Chondrocyte (in vitro differentiated cells): ENCODE measurements at places on chromosomes 16 and 17.

DNA sequence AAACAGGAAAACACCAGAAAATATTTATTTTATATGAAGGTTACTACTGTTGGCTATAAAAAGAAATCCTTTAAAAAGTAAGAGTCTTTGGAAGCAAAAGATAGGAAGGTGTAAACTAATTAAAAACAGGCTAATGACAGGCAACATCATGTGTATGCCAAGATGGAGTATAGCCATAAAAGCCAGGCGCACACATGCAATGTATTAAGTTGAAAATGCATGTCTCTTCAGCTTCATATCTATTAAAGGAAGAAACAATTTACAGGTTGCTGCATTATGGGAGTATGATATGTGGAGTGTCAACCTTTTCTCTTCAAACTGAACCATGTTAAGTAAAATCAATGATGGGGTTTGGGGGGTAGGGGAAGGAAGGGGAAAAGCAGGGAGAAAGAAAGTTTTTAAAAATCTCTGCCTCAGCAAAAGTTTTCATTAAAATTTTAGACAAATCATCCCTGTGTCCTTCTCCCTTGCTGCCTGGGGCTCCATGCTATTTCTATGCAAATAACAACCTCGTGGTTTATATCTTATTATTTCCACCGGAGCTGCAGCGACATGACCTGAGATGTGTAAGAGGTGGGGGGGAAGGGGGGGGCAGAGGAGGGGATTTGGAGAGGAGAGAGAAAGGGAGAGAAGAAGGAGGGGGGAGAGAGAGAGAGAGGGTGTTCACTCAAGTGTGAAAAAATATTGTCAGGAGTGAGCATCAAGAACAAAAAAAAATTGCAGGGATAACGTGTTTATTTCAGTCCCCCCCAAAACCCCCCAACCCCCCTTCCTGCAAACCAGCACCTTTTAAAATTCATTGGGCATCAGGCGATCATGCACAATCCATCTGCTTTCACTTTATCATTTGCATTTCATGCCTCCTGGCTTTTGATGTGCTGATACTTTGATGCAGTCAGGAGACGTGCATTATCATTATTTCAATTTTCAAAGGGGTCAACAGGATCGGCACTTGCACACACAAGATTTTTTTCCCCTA is 197.6 kb downstream of the AATF start:
- no peak for DNase-seq

- no peak for DNase-seq
Measured at GRCh38 chr17:38653679-38654078, 21.1 kb downstream of the EPOP start.

DNA sequence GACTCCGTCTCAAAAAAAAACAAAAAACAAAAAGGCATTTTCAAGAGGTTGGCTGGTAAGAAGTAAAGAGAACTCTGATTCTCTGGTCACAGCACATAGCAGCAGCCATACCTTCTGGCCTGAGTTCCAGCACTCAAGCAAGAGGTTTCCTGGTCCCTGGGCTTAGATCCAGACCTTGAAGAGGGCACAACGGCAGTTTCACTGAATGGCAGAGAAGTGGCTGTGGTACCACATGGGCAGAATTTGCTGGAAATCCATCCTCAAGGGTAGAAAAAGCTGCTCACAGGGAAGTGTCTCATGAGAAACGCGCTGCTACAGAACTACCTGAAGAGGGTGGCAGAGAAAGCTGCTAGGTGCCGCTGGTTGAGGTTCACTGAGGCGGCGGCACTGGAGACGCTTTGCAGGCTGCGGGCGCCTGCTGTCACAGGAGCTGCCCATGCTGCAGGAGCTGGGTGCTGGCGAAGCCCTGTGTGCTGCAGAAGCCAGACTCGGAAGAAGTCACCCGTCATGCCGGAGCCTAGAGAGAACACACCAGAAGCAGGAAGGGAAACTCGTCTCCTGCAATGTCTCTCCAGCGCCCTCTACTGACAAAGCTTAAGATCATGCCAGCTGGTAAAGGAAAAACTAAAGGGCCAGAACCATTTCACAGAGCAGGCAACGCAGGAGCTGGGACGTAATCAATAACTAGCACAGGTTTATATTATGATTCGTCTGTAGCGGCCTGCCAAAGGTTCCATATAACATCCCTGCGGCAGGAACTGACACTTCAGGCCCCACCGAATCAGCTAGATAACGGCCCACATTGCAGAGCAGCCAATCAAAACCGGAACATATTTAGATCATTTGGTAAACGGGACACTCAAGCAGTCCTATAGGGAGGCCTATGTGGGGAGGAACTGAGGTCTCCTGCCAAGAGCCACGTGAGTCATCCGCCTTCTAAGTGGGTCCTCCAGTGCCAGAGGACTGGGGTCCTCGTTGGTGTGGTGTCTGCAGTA is 5.4 kb upstream of the ZNF213 start:
- no peak for DNase-seq

- DNase-seq = peak; percentile 22
Measured at GRCh38 chr17:40552806-40553693, 12.2 kb downstream of the CCR7 start.

DNA sequence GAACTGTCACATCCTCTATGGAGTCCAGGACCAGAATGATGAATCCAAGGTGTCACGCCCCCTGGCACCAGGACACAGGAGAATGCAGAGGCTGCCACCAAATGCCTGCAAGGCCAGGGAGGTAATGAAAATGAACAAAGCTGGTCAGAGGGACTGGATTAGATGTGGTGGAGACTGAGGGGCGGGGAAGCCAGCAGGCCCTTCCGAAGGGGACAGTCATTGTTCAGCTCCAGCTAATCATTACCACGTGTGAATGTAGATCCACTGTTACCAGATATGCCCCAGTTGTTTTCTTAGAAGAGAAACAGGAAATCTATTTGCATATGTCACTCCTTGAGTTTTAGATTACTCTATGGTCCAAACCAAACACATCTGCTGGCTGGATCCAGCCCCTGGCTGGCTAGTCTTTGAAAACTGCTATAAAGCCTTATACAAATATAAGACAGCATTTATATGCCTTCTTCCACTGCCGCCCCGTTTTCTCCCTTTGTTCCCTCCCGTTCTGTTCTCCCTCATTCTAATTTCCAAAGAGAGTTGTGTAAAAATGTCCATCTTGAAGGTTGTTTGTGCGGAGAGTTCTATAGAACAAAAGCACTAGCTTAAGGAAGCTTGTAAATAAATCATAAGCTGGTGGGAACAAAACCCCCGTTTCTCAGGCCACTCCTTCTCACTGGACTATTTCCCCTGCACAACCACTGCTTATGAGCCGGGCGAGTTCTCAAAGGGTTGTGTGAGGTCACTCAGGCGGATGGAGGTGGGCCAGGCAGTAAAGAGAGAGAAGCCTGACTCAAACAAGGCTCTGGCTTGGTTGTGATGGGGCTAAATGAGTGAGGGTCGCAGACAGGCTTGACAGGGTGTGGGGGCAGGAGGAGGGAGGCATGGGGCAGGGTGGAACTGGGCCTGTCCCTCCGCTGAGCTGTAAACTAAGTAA is 14.2 kb downstream of the CRYM start:
- no peak for DNase-seq

- DNase-seq = no peak
Measured at GRCh38 chr17:37713028-37713431, 31.8 kb downstream of the HNF1B start.

GRCh38 chr17:68542698-68543463 is 30.7 kb downstream of the PRKAR1A start:
- no peak for DNase-seq

GRCh38 chr16:3907586-3907985 is 27.1 kb upstream of the CREBBP start:
- peak; percentile 15 for DNase-seq

GRCh38 chr17:81517339-81518112 is 4.9 kb upstream of the ACTG1 start:
- DNase-seq = peak; percentile 75

GRCh38 chr17:21042458-21043295 is at the start of gene USP22:
Gene USP22, minus strand, starts transcription at chr17:21043011. Its CDS starts 176 bp downstream, at chr17:21042835.
- DNase-seq = no peak

GRCh38 chr16:88534638-88535190 is 35.5 kb upstream of the ZC3H18 start:
- DNase-seq = no peak

GRCh38 chr17:35372846-35373533 is 431 bp downstream of the SLFN11 start:
- DNase-seq = no peak

DNA sequence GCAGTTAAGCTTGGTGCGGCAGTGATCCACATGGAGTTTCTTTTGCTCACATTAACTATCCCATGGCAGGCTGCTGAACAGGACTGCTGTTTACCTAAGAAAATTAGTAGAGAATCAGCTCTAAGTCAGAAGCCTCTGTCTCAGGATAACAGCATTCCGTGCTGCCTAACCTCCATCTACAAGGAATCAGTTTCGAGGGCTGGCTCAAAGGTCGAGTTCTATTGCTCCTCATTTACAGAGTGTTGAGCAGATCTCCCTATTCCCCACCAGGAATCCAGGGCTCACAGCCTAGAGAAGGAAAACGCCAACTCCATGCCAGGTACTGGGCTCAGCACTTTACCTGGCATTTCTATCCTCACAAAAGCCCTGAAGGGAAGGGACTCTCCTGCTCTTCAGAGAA is 9.9 kb downstream of the GINS2 start:
- no peak for DNase-seq

DNA sequence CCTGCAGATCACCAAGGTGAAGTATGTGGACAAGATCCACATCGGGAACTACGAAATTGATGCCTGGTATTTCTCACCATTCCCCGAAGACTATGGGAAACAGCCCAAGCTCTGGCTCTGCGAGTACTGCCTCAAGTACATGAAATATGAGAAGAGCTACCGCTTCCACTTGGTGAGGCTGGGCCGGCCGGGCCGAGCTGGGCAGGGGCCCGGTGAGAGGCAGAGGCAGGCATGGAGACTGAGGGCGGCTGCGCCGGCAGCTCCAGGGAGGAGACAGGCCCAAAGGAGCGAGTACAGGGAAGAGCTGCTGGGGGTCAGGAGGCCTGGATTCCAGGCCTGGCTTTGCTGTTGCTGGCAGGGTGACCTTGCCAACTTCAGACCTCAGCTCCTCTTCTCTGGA is 8.3 kb downstream of the PRSS8 start:
- no peak for DNase-seq

- DNase-seq = no peak
Measured at GRCh38 chr17:1094591-1094990, 85.2 kb downstream of the ABR start.

DNA sequence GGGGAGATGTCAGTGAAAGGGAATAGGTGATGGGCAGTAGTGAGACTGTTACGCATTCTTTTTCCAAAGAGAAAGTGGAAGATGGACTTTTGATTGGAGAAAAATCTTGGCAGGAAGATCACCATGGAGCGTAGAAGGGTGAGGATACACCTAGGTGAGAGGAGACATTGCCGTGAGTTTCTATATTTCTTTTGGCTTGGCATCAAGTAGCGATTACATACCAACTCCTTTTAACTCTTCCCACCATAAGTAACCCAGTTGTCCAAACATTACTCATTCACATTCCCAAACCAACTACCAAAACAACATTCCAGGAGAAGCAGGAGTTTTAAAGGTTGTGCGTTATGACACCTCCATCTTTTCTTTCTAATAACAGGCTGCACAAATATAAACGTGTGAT is 10.7 kb upstream of the KRT28 start:
- no peak for DNase-seq

DNA sequence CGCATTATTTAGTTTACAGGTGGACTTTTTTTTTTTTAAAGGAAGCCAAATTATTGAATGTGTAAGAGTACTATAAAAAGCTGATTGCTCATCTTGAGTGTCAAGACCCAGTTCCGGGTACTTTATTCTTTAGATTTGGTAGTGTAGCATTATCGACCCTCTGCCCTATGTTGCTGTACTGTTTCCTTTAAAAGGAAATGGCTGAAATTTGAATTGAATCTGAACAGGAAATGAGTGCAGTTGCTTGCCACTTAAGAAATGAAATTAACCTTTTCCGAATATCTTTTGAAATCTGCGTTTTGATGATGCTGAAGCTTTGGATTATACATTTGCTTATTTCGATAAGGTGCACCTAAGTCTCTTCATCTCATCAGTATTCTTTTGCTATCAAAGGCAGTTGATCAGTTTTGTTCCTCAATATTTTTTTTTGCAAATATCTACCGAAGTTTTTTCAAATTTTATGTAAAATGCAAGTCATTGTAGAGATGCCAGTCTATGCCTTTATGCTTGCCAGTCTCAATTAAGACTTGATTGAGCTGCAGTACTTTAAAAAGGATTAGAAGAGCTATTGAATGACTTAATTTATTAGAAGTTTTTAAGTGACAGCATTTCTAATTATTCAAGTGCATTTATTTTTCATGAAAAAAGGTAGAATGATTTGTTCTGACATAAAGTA is 1.8 kb downstream of the GGNBP2 start:
- no peak for DNase-seq

DNA sequence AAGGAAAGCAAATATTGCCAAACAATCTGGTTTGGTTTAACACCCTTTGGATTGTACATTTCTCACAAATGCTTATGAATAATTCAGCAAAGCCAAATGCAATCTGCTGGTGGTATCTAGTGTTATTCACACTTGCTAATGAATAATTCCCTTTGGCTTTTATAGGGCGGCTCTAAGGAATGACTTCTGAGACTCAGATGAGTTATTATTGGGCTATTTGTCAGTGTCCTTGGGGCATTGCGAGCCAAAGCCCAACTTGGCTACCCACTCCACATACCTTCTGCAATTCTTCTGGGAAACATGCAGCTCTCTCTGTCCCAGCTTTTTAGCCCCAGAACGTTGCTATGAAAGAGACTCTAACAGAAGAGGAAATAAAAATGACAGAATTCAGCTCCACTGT is 41.1 kb downstream of the FTO start:
- DNase-seq = no peak

DNA sequence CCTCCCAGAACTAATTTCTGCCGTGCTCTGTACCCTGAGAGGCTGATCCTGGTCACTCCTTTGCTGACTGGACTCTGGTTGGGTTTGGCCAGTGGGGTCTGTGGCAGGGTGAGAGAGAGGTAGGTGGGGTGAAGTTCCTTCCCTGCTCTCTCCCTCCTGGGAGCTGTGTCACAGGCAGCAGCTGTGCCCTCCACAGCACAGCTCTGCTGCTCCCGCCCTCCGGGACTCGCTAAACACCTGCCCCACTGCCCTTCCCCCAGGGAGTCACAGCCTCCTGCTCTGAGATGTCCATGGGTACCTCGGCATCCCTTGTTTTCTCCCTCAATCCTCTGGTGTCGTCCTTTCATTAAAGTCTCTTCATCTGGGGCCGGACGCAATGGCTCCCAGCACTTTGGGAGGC is 66.4 kb downstream of the SRCIN1 start:
- no peak for DNase-seq

- DNase-seq = no peak
Measured at GRCh38 chr17:55743103-55743679, 7.7 kb upstream of the PCTP start.

DNA sequence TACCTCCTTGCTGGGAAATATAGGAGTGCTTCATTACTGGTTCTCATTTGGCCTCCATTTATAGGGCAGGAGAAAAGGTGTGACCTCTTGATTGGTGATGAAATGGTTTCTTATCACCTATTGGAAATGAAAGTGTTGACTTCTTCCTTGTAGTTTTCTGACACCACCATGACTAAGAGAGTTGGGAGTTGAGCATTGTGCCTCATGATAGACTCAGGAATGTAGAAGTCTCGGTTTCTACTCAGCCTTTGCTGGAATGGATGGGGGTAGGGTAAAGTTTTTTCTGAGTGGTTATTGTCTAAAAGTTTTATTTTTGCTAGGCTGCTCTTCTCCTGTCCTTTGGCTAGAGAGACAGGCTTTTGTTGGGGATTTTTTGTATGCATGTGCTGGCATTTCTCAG is 117.4 kb downstream of the PHKB start:
- DNase-seq = no peak
